ENCODE measurements at places on chromosomes 6 and 20. TPM values are rescaled to one million over a fixed set of nuclear protein-coding genes. Genes with fewer than 3 reads are reported as not detected.

Gene CTCFL
- not detected for total RNA-seq

Gene LY6G6C
- total RNA-seq, result 1.2 TPM

Gene TMEM151B
- total RNA-seq, result not detected

Gene PROKR2
- not detected for total RNA-seq

Gene GNMT
- total RNA-seq, result 0.57 TPM

Gene PLG
- not detected for total RNA-seq

DNA sequence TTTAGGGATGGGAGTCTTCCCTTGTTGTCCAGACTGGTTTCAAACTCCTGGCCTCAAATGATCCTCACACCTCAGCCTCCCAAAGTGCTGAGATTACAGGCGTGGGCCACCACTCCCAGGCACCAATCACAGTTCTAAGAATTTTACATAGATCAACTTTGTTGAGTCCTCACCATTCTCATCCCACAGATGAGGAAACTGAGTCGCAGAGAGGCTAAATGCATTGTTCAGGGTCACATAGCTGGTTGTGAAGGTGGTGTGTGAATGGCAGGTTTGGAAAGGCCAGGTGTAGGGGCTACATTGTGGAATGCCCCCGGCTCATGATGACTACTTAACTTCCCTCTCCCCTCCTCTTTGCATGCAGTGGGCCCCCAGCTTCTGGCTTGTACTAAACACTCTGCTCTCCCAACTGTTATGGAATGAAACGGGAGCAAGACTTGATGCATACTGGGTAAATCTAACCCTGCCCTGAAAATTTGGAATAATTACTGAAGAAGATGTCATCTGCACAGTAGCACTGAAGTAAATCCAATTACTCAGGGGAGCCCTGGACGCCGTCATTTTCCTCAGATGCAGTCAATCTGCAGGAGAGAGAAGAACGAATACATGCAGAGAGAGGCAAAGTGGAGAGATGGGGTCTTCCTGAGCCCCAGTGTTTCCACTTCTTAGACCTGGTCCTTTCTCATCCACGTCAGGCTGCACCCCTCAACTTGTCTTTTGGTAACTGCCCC, 102.3 kb upstream of the ZNF217 start:
- H3K27ac ChIP-seq, result no peak overlapping the region
- H3K4me3 ChIP-seq, result no peak overlapping the region
- DNase-seq, result no peak

DNA sequence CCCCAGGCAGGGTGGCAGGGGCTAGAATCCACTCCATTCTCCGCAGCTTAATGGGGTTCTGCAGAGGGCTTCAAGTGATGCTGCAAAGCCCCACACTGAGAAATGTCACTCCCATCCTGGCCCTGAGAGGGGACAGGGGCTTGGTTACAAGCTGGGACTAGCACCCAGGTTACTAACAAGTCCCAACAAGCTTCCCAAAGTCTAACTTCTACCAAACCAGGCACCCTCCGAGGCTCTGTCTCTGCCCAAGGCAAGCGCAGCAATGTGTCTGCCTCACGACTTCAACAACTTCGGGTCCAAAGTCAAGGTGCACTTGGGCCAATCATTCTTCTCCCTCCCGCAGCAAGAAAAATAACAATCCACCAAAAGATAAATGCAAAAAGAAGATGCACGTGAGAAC, 45.6 kb downstream of the NFATC2 start:
- no peaks in the 10 kb centered on the region for H3K36me3 ChIP-seq
- H3K4me1 ChIP-seq, result peaks cover 10% of the 10 kb centered on the region
- DNase-seq, result no peak

- peak overlapping the region; percentile 64 for H3K27ac ChIP-seq
- no peak overlapping the region for H3K4me3 ChIP-seq
- no peaks in the 10 kb centered on the region for H3K27me3 ChIP-seq
- peaks cover 18% of the 10 kb centered on the region for H3K4me1 ChIP-seq
- peak; percentile 48 for DNase-seq
Observed at GRCh38 chr20:5168651-5169396, 42.0 kb downstream of the CDS2 start.

- no peak for DNase-seq
- H3K4me1 ChIP-seq, result no peaks in the 10 kb centered on the region
- no peak overlapping the region for H3K4me3 ChIP-seq
- peaks cover 5% of the 10 kb centered on the region for H3K27me3 ChIP-seq
- no peak overlapping the region for H3K27ac ChIP-seq
Observed at GRCh38 chr6:3490625-3490980, 33.8 kb upstream of the SLC22A23 start.

DNA sequence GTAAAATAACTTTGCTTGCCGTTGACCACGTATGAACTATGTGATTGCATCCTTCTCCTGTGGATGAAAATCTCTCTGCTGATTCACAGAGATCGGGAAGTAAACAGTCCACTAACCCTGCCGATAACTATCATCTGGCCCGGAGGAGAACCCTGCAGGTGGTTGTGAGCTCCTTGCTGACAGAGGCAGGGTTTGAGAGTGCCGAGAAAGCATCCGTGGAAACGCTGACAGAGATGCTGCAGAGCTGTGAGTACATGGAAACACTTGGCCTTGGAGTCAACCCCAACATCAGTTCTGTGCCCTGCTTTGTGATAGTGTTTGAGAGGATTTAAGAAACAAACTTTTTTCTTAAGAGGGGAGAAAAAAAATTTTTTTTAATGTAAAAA, 937 bp downstream of the TAF8 start:
- peaks cover 24% of the 10 kb centered on the region for H3K36me3 ChIP-seq
- no peak for DNase-seq
- peaks cover 29% of the 10 kb centered on the region for H3K4me1 ChIP-seq
- 0 out of 2 replicates have a peak overlapping the region, but pooled peaks have one; percentile 68 for H3K27ac ChIP-seq

DNA sequence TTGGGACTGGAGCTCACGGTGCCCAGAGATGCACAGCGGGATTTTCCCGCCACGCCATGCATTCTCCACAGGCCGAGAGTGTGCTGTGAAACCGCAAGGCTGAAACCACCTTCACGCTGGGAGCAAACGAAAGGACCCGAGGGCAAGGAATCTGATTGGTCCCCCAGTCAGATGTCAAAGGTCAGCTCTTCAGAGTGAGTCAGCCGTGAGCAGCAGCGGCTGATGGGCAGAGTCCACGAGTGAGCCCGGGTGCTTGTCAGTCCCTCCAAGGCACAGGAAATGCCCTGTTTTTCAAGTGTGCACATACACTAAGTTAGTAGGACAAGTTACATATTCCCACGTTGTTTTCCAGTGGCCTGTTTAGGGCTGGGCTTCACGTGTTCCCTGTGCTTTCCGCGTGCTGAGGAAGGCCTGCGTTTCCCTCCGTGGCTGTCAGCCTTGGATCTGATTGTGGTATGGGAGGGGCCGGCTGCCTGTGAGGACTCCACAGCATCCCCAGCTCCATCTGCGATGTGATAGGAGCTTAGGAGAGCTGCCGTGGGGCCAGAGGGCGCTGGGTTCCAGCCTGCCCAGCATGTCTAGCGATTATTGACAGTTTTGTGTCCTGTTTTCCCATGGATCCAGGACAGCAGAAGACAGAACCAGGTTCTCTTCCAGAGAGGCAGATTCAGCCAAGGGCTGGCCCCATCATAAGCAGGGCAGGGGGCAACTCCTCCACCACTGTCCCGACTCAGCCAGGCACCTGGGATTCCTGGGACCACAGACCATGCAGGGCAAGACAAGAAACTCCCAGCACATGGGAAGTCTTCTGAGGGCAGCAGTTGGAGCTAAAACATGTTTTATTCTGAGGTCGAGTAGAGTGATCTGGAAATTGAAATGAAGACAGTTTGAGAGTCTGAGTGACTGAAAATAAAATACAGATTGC, 38.2 kb upstream of the FRMD1 start:
- H3K4me3 ChIP-seq, result no peak overlapping the region
- H3K4me1 ChIP-seq, result no peaks in the 10 kb centered on the region
- no peak overlapping the region for H3K27ac ChIP-seq
- H3K36me3 ChIP-seq, result no peaks in the 10 kb centered on the region

DNA sequence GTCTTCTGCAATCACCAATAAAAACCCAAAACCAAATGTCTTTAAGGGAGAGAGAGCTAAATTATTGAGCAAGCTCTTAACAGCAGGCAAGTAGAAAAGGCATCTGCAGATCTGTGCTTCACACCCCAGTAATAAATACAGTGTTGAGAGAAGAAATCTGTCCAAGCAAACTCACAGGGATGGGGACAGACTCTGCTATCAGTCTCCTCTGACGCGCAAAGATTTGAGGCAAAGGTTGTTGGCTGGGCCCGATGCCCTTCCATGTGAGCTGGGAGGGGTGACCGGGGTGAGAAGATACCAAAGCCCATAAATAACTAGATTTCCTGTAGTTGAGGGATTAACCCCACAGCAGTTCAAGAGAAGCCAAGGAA, 315.2 kb upstream of the SOX4 start:
- H3K27ac ChIP-seq, result no peak overlapping the region
- H3K36me3 ChIP-seq, result no peaks in the 10 kb centered on the region
- 0 out of 2 replicates have a peak, but pooled peaks cover 3% of the 10 kb centered on the region for H3K4me1 ChIP-seq
- no peaks in the 10 kb centered on the region for H3K27me3 ChIP-seq

DNA sequence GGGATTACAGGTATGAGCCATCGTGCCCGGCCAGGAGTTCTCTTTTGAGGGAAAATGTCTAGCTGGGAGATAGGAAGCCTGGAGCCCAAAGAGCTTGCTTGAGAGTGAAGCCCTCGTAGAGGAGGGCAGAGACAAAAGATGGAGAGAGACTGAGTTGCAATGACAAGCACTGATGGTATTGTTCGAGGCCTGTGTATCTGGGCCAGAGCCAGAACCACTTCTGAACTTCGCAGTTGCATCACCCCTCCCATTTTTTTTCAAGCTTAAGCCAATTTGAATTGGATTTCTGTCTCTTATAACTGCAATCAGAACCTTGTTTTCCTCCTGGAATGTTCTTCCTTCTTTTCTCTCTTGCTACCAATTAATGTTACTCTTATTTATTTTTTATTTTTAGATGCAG, 83.1 kb downstream of the KCNB1 start:
- H3K27ac ChIP-seq, result no peak overlapping the region
- H3K36me3 ChIP-seq, result no peaks in the 10 kb centered on the region
- no peak overlapping the region for H3K4me3 ChIP-seq
- H3K27me3 ChIP-seq, result no peaks in the 10 kb centered on the region
- no peaks in the 10 kb centered on the region for H3K4me1 ChIP-seq

GRCh38 chr20:50381075-50381732, 129.0 kb upstream of the PTPN1 start:
- peaks cover 39% of the 10 kb centered on the region for H3K4me1 ChIP-seq
- no peak for DNase-seq
- H3K27ac ChIP-seq, result no peak overlapping the region
- no peaks in the 10 kb centered on the region for H3K27me3 ChIP-seq

DNA sequence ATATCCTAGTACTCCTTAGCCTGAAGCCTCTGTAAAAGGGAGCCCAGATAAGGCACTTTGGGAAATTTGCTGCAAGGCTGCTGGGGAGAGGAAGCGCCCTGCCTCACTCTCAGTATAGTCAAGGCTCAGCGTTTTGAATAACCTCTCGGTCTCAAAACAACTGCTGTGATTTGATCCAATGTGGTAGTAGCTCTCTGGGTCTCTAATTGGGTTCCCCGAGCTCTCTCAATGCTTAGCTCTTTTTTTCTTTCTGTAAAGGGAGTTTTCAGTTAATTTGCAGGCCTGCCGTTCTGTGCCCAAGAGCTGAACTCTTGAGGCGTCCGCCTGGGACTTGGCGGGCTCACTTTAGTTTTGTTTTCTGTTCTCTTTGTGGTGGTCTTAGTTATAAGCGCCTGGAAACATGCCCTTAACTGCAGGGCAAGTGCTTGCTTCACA, 41.2 kb downstream of the ZHX3 start:
- H3K27ac ChIP-seq, result no peak overlapping the region
- no peak for DNase-seq
- H3K4me3 ChIP-seq, result no peak overlapping the region
- no peaks in the 10 kb centered on the region for H3K36me3 ChIP-seq

GRCh38 chr6:39452306-39453145, 130.0 kb upstream of the KCNK16 start:
- no peak for DNase-seq
- no peak overlapping the region for H3K27ac ChIP-seq
- H3K36me3 ChIP-seq, result no peaks in the 10 kb centered on the region
- no peak overlapping the region for H3K4me3 ChIP-seq

DNA sequence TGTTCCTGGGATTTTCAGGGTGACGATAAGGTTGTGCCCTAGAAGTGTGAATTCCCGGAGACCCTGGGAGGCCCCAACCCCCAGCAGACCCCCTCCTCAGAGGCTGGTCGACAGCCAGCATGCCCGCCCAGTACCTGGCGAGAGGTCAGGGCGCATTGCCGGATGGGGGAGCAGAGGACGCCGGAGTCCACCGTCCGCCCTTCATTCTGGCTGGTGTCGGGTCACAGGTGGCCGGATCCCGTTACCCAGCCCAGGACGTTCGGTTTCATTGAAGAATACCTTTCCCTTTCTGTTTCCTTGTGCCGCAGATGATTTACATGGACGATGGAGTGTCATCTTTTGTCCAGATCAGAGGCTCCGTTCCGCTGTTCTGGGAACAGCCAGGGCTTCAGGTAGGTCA, 61.3 kb downstream of the SYNJ2 start:
- no peak overlapping the region for H3K4me3 ChIP-seq
- H3K27me3 ChIP-seq, result no peaks in the 10 kb centered on the region
- H3K27ac ChIP-seq, result no peak overlapping the region
- peaks cover 13% of the 10 kb centered on the region for H3K36me3 ChIP-seq
- peaks cover 54% of the 10 kb centered on the region for H3K4me1 ChIP-seq
- DNase-seq, result no peak

- H3K27me3 ChIP-seq, result no peaks in the 10 kb centered on the region
- DNase-seq, result no peak
- no peak overlapping the region for H3K4me3 ChIP-seq
- no peak overlapping the region for H3K27ac ChIP-seq
- 0 out of 2 replicates have a peak, but pooled peaks cover 9% of the 10 kb centered on the region for H3K36me3 ChIP-seq
Observed at GRCh38 chr6:89084954-89085353, 4.4 kb downstream of the PNRC1 start.

DNA sequence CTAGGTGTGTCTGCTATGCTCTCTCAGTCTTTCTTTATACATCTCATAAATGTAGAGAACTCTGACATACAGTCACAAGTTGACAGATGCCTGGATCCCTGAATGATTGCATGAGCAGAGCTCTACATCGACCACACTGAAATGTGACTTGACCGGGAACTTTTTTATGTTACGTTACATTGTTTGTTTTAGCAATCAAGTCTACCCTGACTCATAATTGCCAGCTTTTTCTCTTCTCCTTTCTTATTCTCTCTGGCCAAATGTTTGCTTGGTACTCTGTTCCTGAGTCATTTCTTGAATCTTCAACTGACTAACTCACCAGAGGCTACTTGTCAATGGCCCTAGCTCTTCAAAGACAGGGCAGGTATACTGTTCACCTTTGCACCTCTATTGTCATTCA, 213.6 kb upstream of the DTNBP1 start:
- H3K27me3 ChIP-seq, result peaks cover 55% of the 10 kb centered on the region
- H3K36me3 ChIP-seq, result no peaks in the 10 kb centered on the region
- H3K27ac ChIP-seq, result no peak overlapping the region

GRCh38 chr6:20631549-20631924, 97.3 kb downstream of the CDKAL1 start:
- H3K27me3 ChIP-seq, result no peaks in the 10 kb centered on the region
- no peak overlapping the region for H3K27ac ChIP-seq
- no peak for DNase-seq
- no peaks in the 10 kb centered on the region for H3K36me3 ChIP-seq

GRCh38 chr6:149950423-149950822, 8.6 kb downstream of the ULBP2 start:
- H3K27me3 ChIP-seq, result no peaks in the 10 kb centered on the region
- DNase-seq, result no peak
- H3K4me1 ChIP-seq, result no peaks in the 10 kb centered on the region
- H3K27ac ChIP-seq, result no peak overlapping the region

- H3K27me3 ChIP-seq, result no peaks in the 10 kb centered on the region
- peaks cover 10% of the 10 kb centered on the region for H3K4me1 ChIP-seq
- no peak for DNase-seq
- H3K36me3 ChIP-seq, result no peaks in the 10 kb centered on the region
- no peak overlapping the region for H3K27ac ChIP-seq
- H3K4me3 ChIP-seq, result no peak overlapping the region
Observed at GRCh38 chr20:9258901-9259300, 190.0 kb downstream of the PLCB4 start.
